A549 (cell line): ENCODE measurements at places on chromosomes 6 and 20. TPM values are rescaled to one million over a fixed set of nuclear protein-coding genes. Genes with fewer than 3 reads are reported as not detected.

Gene GRM1
- polyA plus RNA-seq = 0.03 to 0.05 TPM in 2 of 3 replicates, not detected in the other

DNA sequence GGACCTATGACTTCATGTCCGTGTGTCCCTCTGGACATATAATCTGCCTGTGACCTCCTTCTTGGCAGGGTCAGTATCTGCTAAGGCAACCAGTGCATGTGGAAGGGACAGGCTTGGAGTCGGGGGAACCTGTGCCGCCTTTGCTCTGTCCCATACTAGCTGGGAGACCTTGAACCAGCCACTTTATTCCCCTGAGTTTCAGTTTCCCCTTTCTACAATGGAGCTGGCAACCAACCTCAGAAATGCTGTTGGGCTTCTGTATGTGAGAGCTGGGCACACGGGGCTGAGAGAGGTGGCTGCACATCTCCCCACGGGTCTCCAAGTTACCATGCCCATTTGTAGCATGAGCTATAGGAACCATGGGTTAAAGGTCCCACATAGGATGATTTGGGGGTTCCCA, 53.8 kb downstream of the CD40 start:
- DNase-seq = no peak

DNA sequence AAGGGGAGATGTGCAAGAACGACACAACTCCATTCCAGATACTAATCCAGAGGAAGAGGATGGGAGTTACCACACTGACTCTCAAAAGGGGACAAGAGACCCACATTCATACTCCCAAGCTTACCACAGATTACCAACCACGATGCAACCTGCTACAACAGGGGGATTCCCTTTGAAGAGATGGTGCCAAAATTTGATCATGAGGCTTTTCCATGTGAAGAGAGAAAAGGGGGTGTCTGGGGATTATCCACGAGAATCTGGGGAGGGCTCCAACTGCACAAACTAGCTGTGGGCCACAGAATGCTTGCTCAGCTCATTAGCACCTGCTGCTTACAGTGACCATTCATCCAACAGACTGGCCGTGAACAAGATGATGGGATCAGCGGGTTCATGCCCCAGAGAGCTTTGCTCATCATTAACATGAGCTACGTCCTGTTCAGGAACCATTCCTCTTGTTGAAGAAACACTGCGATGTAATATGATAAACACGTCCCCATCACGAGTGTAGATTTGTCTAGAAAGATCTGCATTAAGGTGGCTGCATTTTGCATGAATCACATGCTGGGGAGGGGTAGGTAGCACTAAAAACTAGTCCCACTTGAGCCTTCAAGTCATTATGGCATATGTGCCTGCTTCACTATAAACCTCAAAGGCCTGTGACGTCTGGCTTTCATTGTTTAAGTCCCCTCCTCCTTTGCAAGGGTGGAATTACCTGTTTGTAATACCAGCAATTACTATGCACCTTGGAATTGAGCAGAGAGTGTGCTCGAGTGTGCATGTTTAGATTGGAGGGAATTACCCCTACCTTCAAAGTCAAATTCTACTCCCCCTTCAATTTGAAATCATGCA, 4.0 kb downstream of the PLAGL2 start:
- no peak for DNase-seq

DNA sequence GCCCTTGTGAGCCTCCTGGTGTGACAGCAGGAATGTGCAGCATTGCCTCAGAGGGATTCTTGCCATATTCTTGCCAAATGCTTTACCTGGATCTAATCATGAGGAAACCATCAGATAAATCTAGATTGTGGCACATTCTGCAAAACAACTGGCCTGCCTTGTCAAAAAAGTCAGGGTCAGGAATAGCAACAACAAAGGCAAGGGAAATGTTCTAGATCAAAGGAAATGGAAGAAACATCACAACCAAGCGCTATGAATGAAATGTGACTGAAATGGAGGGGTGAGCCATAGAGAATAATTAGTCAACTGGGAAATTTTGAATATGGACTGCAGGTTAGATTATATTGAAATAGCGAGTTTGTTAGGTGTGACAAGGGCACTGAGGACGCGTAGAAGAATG, 262.6 kb upstream of the CDYL start:
- DNase-seq = no peak

GRCh38 chr6:255041-255750, 37.1 kb upstream of the DUSP22 start:
- DNase-seq = no peak

Gene ENPP1
- 0.91 to 1.1 TPM (median 0.97 TPM) in 3 replicates for polyA plus RNA-seq

DNA sequence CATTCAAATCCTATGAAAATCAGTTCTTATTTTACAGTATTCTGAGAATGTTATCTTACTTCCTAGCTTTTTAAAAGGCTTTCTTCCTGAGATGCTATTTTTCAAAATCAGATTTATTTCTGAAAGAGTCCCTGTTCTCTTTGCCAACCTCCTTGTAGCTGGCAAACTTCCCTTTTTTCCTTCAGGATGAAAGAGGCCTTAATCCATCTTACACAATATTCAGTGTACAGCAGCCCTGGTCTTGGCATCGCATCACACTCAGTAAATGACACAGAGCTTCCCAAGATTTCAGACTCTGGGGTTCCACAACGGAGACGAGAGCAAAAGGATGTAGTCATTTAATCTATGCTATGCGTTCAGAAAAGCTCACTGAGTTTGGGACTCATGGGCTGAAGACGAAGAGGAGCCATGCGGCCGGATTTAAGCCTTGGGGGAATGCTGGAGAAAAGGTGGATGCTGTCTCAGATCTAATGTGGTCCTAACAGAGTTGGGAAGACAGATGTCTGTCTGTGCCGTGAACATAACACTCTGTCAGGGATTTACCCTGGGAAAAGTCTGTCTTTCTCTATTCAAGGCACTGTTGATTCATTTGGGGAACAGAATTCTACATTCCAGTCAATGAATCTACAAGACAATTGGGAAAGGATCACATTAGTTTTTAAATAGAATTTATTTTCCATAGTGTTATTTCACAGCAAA, 616.4 kb upstream of the AGPAT4 start:
- DNase-seq = no peak

Gene SIRPB1
- 0.35 to 0.56 TPM (median 0.45 TPM) in 3 replicates for polyA plus RNA-seq
